CD8-positive, alpha-beta memory T cell (primary cell): ENCODE measurements at places on chromosomes 13 and 19.
A peak's percentile ranks its signal among the peaks of the same experiment; 100 is the strongest.

DNA sequence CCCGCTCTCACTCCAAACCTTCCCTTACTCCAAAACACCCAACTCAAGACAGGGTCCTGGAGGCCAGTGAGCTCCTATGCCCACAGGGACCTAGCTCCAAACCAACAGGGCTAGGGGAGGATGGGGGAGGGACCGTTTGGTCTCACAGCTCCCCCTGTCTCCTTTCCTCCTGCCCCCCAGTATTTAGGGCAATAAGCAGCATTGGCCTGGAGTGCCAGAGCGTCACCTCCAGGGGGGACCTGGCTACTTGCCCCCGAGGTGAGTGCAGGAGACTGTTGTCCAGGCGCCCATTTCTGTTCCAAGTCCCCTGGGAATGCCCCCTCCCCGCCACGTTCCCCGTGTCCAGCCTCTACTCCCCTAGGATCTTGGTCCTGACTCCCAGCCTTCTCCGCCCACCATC lies 792 bp downstream of the RETN start:
- DNase-seq, result no peak

DNA sequence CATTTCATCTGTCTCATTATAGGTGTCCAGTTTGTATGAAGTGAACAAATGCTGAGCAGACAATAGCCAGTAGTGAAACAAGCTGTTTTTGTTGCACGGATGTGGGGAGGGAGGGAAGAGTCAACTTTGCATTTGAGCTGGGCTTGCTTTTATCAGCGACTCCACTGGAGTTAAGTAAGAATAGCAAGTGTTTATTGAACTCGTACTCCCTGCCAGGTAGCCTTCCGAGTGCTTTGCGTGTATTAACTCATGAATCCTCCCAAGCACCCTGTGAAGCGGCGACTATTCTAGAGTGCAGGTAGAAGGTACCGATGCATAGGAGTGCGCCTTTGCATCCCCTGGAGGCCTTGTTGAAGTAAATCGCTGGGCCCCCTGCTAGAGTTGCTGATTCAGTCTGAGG lies 4.7 kb upstream of the ZNF444 start:
- DNase-seq, result no peak

- no peak for DNase-seq
Measured at GRCh38 chr13:70249332-70250064, 141.2 kb upstream of the KLHL1 start.

DNA sequence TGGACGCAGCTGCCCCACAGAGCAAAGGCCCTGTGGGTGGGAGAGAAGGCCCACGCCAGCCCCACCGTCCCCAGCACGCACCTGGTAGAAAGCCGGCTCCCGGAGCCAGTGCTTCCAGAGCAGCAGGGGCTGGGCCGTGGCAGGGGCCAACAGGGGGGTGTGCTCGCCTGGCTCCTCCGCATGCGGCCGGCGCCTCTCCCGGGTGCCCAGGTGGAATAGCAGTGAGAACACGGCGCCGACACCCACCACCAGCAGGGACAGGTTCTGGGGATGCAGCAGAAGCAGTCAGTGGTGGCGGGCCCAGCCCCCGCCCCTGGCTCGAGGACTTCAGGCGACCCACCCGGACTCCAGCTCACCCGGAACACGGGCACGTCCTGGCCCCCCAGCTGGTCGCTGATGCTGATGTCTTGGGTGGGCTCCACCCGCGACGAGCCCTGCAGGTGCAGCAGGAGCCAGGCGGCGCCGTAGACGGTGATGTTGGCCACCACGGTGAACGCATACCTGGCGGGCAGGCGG lies 8.9 kb downstream of the TEKTIP1 start:
- no peak for DNase-seq

DNA sequence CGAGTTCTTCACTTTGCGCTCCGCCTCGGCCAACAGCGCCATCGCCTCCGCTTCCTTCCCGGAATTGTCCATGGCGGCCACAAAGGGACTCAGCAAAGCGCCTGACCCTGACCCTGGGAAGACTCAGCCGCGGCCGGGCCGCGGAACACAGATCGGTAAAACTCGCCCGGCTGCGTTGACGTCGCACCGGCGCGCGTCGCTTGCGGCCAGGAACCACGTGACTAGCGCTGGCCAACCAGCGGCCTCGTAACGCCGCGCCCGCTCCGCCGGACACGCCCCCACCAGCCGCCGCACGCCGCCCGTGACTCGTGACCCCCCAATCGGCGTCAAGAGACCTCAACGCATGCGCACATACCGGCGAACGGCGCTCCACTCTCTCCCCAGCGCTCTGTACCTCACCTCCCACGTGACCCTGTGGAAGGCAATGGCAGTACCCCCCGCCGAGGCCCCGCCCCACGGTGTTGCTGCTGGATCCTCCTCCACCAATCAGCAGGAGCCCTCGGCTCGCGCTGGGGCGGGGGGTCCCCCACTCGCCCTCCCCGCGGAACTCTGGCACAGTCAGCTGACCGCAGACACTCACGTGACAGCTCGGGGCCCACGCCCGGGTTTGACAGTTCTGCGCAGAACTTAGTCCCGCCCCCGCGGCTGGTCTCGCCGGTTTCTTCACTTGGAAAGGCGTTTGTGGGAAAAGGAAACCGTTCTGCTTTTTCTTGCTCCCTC lies at the start of gene NAPA:
Gene NAPA, minus strand, starts transcription at position 195 of the 720 bp plus-strand sequence. Its CDS starts 123 bp downstream, at position 72.
- DNase-seq, result peak; percentile 100

DNA sequence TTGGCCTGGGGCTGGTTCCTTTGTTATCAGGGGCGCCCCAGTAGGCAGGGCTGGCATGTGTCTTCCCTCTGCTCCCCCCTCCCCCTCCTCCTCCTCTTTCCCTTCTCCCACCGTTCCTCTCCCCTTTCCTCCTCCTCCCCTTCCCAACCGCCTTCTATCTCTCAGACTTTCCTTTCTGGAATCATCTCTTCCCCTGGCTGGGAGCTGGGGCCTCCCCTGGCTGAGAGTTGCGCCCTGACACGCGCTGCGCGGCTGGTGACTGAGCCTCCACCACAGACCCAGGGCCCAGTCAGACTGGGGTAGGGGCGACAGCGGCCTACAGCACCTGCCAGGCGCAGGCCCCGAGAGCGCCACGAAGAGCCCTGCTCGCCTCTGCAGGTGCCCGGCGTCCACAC lies 2.8 kb downstream of the PNMA8B start:
- DNase-seq, result no peak
